ENCODE measurements at places on chromosomes 2 and 18.

- no peak for DNase-seq
These were observed 1113.1 kb upstream of the NRXN1 start for GRCh38 chr2:52145005-52145404.

DNA sequence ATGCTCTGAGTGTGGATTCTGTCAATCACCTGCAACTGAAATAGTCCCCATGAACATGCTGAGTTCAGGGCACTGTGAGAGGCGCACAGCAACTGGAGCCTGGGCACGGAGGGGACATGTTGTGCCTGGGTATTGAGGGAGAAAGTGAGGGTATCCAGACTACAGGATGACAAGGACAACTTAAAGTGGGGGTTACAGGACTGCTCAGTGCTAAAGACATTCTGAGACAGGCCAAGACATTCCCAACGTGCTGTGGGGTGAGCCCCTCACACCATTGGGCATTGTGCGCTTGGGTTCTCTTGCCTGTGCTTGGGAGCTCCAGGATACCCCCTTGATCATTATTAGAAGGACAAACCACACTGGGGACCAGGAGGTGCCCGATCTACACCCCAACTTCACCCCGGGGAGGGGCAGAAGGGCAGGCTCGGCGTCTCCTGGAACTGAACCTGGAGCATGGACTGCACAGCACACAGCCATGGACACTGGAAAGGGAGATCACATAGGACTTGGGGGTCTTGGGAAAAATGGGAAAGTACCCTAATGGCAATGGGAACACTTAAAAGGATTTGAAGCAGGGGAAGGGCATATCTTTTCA, 72.5 kb upstream of the HDAC4 start:
- no peak for DNase-seq

- no peak for DNase-seq
These were observed 23.9 kb downstream of the SESTD1 start for GRCh38 chr2:179240481-179241451.

- no peak for DNase-seq
These were observed 27.8 kb downstream of the AGFG1 start for GRCh38 chr2:227499627-227500300.

DNA sequence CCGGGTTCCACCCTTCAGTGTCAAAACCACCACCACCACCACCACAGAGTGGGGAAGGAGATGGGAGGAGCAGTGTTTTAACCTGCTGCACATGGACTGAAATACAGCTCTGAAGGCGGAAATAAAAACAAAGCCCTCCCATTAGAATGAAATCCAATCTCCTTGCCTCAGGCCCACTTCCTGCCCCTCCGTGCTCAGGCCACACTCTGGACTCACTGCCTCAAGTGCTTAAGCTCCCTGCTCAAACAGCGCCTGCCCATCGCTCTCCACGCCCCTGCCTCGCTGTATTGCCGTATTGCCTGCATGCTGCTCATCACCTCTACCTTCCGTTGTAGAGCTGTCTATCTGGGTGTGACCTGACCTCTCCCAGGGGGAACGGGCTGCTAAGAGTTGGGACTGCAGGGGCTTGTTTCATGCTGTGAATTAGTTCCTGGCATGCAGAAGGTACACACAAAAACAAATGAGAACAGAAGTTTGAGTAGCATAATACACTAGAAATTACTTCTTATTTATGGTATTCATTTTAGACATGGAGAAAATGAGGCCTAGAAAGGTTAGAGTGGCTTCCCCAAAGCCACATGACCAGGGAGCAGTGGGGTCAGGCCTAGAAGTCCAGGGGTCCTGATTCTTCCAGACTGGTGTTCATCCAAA, 31.6 kb upstream of the NEB start:
- no peak for DNase-seq

DNA sequence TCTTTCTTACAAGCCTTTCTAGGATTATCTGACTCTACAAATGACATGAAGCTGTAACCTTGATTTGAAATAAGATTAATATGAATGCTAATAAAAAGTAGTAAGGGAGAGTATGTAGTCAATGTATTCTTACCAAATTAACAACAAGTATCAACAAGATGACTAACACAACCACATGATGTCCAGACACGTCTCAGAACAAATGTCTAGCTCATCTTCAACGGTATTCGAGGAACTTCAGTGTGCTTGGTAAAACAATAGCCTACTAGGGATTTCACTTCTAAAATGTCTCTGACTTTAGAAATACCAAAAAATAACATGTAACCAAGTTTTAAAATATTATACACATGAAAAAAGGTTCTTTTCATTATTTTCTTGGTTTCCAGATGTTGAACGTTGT, 3.4 kb downstream of the HDLBP start:
- no peak for DNase-seq

GRCh38 chr2:80706951-80707350, 402.4 kb upstream of the LRRTM1 start:
- no peak for DNase-seq

DNA sequence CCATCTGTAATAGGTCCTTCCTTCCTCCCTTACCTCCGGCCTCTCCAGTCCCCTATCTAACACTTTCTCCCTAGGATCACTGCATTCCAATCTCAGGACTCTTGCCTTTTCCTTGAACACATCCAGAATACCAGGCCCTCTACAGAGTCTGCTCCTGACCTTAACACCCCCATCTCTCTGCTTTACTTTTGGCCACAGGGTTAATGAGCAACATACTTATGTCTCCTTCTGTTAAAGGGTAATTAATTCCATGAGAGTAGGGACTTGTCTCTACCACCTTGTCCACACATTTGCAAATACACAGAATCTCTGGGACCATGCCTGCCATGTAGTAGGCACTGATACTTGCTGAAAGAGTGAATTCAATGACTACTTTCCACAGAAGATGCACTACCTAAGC, 94.9 kb downstream of the COBLL1 start:
- no peak for DNase-seq

- no peak for DNase-seq
These were observed 194.7 kb upstream of the HS6ST1 start for GRCh38 chr2:128513116-128513960.

- no peak for DNase-seq
These were observed 420.9 kb upstream of the PKDCC start for GRCh38 chr2:41626936-41627335.

GRCh38 chr2:230000118-230000841, 68.4 kb downstream of the SLC16A14 start:
- no peak for DNase-seq

GRCh38 chr2:178498137-178498536, 17.9 kb downstream of the PLEKHA3 start:
- DNase-seq, result no peak

GRCh38 chr2:150698016-150698661, 210.7 kb upstream of the RND3 start:
- DNase-seq, result no peak

- no peak for DNase-seq
These were observed 100.4 kb downstream of the CCDC141 start for GRCh38 chr2:178949584-178949983.

GRCh38 chr2:219396863-219397457, 9.2 kb upstream of the DNPEP start:
- DNase-seq, result no peak

- DNase-seq, result no peak
These were observed 25.4 kb downstream of the SP100 start for GRCh38 chr2:230441227-230441897.

GRCh38 chr18:23151414-23152099, 16.3 kb downstream of the CABLES1 start:
- no peak for DNase-seq

- no peak for DNase-seq
These were observed 10.7 kb downstream of the MRPL44 start for GRCh38 chr2:223967981-223968380.

DNA sequence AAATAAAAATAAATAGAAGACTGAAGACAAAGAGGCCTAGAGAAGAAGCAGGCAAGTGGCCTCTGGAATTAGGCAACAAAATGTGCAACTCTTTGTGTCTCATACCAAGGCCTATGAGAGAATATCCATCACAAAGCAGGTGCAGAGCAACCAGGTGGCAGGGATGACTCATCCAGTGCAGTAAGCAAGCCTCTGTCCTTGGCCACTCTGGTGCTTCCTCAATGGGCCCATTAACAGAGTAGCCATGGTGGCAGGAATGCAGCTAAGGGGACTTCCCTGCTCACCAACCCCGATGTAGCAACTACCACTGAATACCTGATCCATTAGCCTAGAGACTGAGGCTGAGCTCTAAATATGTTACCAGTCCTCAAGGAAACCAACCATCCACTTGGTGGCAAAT, 11.0 kb upstream of the EPG5 start:
- no peak for DNase-seq

DNA sequence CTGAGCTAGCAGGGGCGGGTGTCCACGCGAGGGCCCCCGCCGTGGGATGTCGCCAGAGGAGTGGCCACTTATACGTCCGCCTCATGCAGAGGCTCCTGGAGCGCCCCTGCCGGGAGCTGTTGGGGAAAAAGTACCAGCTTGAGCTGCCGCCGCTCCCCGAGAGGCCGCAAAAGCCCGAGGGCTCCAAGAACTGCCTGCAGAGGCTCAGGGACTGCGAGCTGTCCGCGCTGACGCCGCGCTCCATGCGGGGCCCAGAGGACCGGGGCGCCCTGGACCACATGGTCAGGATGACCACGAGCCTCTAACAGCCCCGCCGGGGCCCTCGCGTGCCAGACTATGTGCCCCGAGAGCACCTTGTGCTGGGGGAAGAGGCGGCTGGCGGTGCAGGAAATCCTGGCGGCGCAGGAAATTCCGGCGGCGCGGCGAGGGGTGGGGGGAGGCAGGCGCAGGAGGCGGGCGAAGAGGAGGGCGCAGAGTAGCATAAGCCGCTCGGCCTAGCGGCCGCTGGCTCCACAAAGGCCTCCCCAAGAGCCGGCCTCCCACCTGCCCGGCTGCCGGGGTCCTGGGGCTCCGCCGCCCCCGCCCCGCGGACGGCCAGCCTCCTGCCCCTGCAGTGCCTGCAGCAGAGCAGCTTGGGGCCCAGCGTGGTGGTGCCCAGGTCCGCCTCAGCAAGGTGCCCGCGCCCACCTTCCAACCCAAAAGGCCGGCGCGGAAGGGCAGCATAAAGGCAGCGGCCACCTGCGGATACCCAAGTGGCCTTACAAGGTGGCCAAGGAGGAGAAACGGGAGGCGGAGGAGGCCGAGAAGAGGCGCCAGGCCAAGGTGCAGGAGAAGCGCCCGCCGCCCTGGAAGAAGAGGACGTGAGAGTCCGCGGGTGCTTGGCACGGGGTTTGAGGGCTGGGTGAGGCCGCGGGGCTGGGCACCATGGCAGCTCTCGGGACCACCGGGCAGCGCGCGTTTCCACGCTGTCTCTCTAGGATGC, 42.1 kb upstream of the TRIM43B start:
- peak; percentile 41 for DNase-seq

GRCh38 chr2:100524331-100524730, 38.5 kb upstream of the PDCL3 start:
- no peak for DNase-seq

- no peak for DNase-seq
These were observed 46.3 kb downstream of the NOP58 start for GRCh38 chr2:202311823-202312388.

GRCh38 chr18:57574866-57575265, 11.6 kb downstream of the FECH start:
- DNase-seq, result no peak

- no peak for DNase-seq
These were observed 16.9 kb downstream of the CROCC2 start for GRCh38 chr2:240922982-240923537.

DNA sequence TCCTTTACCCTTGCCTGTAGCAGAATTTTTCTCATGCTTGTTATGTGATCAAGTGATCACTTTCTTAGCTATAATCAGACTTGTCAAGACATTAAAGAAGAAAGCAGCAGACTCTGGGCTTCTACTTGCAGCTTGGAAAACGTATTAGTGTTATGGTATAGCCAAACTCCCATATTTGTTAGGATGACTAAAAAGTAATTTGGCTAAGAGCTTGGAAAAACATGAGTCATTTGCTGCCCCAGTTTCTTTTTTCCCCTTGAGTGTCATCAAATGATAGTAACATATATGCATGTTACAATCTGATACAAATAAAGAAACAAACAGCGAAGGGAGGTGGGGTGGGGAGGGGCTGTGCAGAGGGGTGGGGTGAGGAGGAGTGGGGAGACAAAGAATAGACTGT, 155.5 kb downstream of the IKZF2 start:
- DNase-seq, result no peak

DNA sequence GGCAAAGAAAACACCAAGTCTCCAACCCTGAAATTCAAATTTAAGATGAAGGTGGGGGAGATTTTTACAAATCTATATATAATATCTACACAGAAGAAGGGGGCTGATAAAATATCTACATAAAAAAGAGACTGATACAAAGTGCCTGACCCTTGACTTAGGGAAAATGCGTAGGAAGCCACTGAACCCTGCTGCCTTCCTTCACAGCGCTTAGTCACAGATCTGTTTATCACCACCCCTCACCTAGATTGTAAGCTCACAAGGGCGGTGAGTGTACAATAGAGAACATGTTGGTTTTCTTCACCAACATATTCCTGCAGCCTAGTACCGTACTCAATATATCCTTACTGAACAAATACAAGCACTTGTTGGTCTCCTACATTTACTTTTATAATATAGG, 54.3 kb downstream of the NOL10 start:
- no peak for DNase-seq

- no peak for DNase-seq
These were observed 70.7 kb upstream of the BCL2L11 start for GRCh38 chr2:111049792-111050640.

- DNase-seq, result no peak
These were observed 29.7 kb downstream of the ZNF804A start for GRCh38 chr2:184628051-184628450.

- no peak for DNase-seq
These were observed 262.9 kb upstream of the CDH2 start for GRCh38 chr18:28439870-28440269.

DNA sequence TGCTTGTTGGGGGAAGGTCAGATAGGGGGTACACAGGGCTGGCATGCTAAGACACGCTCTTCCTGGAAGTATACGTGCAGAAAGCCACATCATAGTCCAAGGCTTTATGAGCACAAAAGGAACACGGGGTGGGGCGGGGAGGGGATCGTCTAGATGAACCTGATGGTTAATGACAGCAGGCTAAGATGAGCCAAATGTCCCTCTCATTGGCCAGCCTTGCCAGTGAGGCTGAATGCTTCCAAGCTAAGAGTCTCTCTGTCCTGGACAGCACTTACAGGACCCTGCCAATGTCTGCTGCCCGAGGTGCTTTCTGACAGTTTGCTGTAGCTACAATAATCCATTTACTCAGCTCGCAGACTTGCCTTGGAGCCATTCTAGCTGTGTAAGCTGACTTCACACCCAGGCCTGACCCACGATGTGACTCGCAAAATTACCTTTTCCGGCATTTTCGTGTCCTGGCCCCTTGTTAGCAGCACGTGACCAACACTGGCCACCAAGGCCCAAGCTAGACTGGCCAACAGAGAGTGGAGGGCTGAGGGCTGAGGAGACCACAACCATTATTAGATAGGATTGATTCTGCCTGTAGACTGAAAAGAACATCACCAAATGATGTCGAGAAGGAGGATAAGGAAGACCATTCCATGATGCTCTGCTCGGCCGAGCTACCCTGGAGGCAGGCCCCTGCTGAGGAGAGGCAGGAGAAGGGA, 84.2 kb downstream of the MALT1 start:
- no peak for DNase-seq

Data from stimulated activated CD4-positive, alpha-beta T cell treated with anti-CD3 and anti-CD28 coated beads, Interleukin-2, amount 100 ng/mL, for 4 hours (primary cell).